ENCODE measurements at places on chromosomes 2 and 18.
A peak's percentile ranks its signal among the peaks of the same experiment; 100 is the strongest.

GRCh38 chr2:166144071-166144470, 16.3 kb upstream of the SCN1A start:
- no peak for DNase-seq

- no peak for DNase-seq
Observed at GRCh38 chr2:170321526-170321925, 143.6 kb downstream of the MYO3B start.

DNA sequence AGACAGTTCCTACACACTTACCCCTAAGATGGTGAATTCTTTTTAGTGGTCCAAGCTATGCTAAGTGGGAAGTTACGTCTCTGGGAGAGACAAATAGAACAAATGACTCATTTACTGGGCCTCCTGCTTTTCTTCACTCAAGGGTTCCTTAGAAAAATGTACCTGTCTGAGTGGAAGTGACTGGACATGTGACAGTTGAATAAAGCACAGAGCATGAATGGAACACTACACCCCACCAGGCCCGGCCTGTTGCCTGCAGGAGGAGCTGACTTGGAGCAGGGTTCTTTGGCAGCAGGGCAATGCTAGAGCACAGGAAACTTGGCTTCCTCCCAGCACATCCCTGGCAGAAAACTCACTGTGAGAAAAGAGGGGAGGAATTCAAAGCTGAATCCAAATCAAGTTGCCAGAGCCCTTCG, 451.0 kb upstream of the SETBP1 start:
- DNase-seq, result peak; percentile 32

- no peak for DNase-seq
Observed at GRCh38 chr2:113720167-113720566, 36.3 kb downstream of the SLC35F5 start.

Data from mucosa of descending colon (tissue), 3 donors.